Amygdala (tissue), 56 donors: ENCODE measurements at places on chromosomes 7 and 10.

- DNase-seq = no peak
Observed at GRCh38 chr10:69876286-69876685, 74.6 kb downstream of the COL13A1 start.

DNA sequence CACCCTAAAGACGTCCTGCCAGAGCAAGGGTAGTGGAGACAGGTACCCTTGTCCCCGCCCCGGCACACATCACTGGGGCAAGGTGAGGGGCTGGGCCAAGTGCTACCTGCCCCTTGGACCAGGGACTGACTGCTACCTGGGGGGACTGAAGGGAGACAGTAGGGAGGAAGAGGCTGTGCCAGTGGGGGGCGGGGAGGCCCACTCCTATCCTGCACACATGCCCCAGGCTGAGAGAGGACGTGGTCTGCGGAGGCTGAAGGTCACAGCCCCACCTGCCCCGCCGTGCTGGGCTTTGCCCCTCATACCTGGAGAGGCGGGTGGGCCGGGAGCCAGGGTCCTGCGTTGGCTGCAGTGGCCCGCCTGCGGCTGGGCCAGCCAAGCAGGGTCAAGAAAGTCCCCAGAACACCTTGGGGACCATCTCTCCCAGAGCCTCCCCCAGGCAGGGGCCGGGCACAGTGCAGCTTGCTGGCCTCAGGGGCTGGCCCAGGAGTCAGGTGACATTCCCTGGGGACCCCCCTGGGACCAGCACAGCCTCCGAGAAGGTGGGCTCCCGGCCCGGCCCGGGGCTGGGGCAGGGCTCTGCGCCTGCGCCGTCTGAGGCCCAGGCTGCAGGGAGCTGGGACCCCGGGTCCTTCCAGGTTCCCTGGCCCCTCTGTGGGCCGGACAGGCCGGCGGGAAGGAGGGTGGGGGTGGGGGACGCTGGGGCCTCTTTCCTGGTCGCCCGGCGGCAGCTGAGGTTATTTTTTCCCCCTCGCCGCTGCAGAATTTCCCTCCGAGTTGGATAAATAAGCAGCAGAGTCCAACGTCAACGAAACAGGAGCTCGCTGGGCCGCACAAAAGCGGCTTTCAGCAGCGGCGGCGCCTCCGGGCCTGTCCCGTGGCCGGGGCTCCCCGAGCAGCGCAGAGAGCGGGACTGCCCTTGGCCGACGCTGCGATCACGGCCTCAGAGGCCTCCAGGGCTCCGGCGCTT is 9.8 kb upstream of the FZD9 start:
- no peak for DNase-seq

DNA sequence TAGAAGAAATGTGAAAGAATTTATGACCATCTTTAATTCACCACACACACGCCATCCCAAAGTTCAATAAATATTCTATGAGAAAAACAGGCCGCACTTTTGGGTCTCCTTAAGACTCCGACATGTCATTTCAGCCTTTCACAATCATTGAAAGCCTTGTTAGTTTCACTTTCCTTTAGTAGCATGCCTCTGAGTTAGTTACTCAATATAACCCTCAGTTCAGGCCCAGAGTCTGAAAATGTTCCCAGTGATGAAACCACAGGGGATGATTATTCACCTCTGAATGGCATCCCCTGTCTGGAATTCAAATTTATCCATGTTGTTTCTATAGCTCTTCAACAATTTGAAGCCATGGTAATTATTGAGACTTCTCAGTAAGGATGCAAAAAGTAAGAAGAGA is 278.1 kb upstream of the NRP1 start:
- no peak for DNase-seq

GRCh38 chr10:74900297-74900696 is 73.9 kb downstream of the KAT6B start:
- DNase-seq = no peak

GRCh38 chr7:37037286-37037685 is 313.0 kb upstream of the AOAH start:
- no peak for DNase-seq

GRCh38 chr10:77643795-77644468 is 6.3 kb upstream of the KCNMA1 start:
- no peak for DNase-seq

DNA sequence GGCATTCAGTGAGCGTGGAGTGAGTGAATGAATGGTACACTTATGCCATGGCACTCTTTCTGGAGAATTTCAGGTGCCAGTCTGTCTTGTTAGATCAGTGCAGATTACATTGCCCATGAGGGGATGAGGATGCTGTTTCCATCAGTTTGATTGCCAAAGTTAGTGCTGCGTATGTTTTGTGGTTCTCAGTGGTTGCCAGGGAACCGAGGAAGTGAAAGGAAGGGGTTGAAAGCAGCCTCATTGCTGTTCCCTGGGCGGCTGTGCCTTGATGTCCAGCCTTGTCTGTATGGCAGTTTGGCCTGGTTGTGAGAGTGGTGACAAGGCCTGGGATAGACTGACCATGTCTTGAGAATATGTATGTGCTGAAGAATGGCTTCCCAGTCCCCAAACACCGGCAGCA is 30.2 kb downstream of the WBP1L start:
- DNase-seq = no peak

GRCh38 chr7:103065667-103066066 is 8.9 kb downstream of the FBXL13 start:
- DNase-seq = no peak
